ENCODE measurements at places on chromosomes 3 and 15. TPM values are rescaled to one million over a fixed set of nuclear protein-coding genes. Genes with fewer than 3 reads are reported as not detected.

The WNT7A gene
- 1.4 TPM for total RNA-seq

The THUMPD3 gene
- total RNA-seq = 45.0 TPM

The ARL6 gene
- 12.3 TPM for total RNA-seq

The RLBP1 gene
- total RNA-seq = not detected

The CPNE9 gene
- total RNA-seq = 0.29 TPM

The GPR87 gene
- 13.5 TPM for total RNA-seq

The GASK1A gene
- 14.6 TPM for total RNA-seq

The SLC9C1 gene
- total RNA-seq = 0.13 TPM

The AGBL1 gene
- not detected for total RNA-seq

The MYNN gene
- 18.5 TPM for total RNA-seq

The FILIP1L gene
- total RNA-seq = 136 TPM

The PPP1R14D gene
- not detected for total RNA-seq

The IQCF5 gene
- total RNA-seq = not detected

The RBP2 gene
- not detected for total RNA-seq

The HIGD2B gene
- not detected for total RNA-seq

The OR5K2 gene
- not detected for total RNA-seq

The TCTA gene
- total RNA-seq = 37.1 TPM

The TGM5 gene
- 0.91 TPM for total RNA-seq

The GRK7 gene
- not detected for total RNA-seq

The PEX11A gene
- 25.2 TPM for total RNA-seq

The GPR149 gene
- total RNA-seq = not detected

The C2CD4A gene
- 0.49 TPM for total RNA-seq

The FAM227B gene
- total RNA-seq = 9.6 TPM

The TMEM158 gene
- 6.5 TPM for total RNA-seq

The GOLGA8Q gene
- 2.3 TPM for total RNA-seq

The SLC28A1 gene
- total RNA-seq = not detected

The ACOX2 gene
- 12.8 TPM for total RNA-seq

The GABRB3 gene
- total RNA-seq = 8.3 TPM

The SNTN gene
- not detected for total RNA-seq

The CFAP44 gene
- 19.8 TPM for total RNA-seq

The USP3 gene
- total RNA-seq = 107 TPM

The ITPKA gene
- 0.29 TPM for total RNA-seq

The C3orf52 gene
- total RNA-seq = 50.2 TPM

The ECE2 gene
- total RNA-seq = 0.81 TPM

The ACTC1 gene
- total RNA-seq = 29.7 TPM

The TMEM266 gene
- total RNA-seq = 0.52 TPM

The COL6A6 gene
- 0.34 TPM for total RNA-seq
